Panc1 (cell line): ENCODE measurements at places on chromosomes 7 and 10. TPM values are rescaled to one million over a fixed set of nuclear protein-coding genes. Genes with fewer than 3 reads are reported as not detected.

GRCh38 chr10:24718031-24718855 is 5.4 kb downstream of the ARHGAP21 start:
- DNase-seq: no peak

GRCh38 chr7:9939176-9939575 is 1034.5 kb upstream of the PHF14 start:
- DNase-seq: no peak

GRCh38 chr7:95317546-95317945 is 6.8 kb downstream of the PON1 start:
- DNase-seq: no peak

- DNase-seq: no peak
These were observed 152.1 kb upstream of the SEMA3C start for GRCh38 chr7:81070956-81071355.

LRMDA gene
- total RNA-seq: 1.2 TPM

RELN gene
- 0.10 TPM for total RNA-seq

HOXA7 gene
- total RNA-seq: not detected
